IMR-90 (cell line): ENCODE measurements at places on chromosomes 6 and 20. TPM values are rescaled to one million over a fixed set of nuclear protein-coding genes. Genes with fewer than 3 reads are reported as not detected.

Gene SMLR1
- not detected in 2 replicates for total RNA-seq

Gene GLP1R
- total RNA-seq = not detected in 2 replicates

Gene PDE10A
- 12.4 and 15.8 TPM in 2 replicates for total RNA-seq

Gene PRDM13
- total RNA-seq = not detected in 2 replicates

Gene TAAR5
- total RNA-seq = not detected in 2 replicates

Gene NUP153
- total RNA-seq = 37.5 and 39.4 TPM in 2 replicates

Gene PLG
- total RNA-seq = not detected in 2 replicates

Gene PAK1IP1
- 22.9 and 28.6 TPM in 2 replicates for total RNA-seq

Gene FHL5
- not detected in 2 replicates for total RNA-seq

Gene TNFRSF6B
- total RNA-seq = 1.1 and 1.3 TPM in 2 replicates

Gene CCN6
- total RNA-seq = not detected in 2 replicates

Gene CDS2
- total RNA-seq = 47.1 and 57.5 TPM in 2 replicates

Gene CALHM5
- total RNA-seq = 10.6 and 10.8 TPM in 2 replicates
